PC-3 (cell line): ENCODE measurements at places on chromosomes 13 and 19. TPM values are rescaled to one million over a fixed set of nuclear protein-coding genes. Genes with fewer than 3 reads are reported as not detected.

Gene CNFN
- total RNA-seq = 4.1 and 4.5 TPM in 2 replicates

- no peak for DNase-seq
Observed at GRCh38 chr13:97133554-97133953, 88.6 kb upstream of the MBNL2 start.

Gene PDE4C
- 1.8 TPM in 1 of 2 replicates, not detected in the other for total RNA-seq

DNA sequence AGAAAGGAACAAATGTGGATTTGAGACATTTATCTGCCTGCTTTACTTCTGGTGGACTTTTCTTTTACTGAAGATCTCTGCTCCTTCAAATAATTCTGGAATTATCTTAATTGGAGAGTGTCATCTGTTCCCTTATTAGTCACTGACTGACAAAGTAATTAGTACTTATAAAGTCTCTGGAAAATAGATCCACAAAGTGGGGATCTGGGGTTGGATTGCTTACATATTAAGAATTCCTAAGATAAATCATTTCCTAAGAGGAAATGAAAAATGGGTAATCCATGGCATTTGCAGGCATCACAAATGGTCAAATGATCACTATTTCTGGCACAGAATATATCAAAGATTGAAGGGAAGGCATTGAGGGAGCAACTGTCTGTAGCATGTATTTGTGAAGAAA, 137.4 kb upstream of the SLITRK5 start:
- DNase-seq = no peak

DNA sequence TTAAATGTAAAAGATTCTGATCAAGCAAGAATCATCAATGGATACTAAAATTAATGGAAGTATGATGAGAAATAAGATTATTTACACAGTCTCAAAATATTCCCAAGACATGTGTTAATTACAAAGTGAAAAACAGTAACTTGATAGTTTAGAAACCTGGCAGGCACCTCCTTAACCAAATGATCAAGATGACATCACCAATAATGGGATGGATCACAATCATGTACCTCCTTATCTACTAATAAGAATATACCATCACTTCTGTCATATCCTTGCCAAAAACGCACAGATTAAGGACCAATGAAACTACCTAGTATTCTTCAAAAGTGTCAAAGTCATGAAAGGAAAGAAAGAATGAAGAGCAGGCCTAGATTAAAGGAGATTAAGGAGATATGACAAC, 30.0 kb downstream of the TSC22D1 start:
- DNase-seq = no peak

DNA sequence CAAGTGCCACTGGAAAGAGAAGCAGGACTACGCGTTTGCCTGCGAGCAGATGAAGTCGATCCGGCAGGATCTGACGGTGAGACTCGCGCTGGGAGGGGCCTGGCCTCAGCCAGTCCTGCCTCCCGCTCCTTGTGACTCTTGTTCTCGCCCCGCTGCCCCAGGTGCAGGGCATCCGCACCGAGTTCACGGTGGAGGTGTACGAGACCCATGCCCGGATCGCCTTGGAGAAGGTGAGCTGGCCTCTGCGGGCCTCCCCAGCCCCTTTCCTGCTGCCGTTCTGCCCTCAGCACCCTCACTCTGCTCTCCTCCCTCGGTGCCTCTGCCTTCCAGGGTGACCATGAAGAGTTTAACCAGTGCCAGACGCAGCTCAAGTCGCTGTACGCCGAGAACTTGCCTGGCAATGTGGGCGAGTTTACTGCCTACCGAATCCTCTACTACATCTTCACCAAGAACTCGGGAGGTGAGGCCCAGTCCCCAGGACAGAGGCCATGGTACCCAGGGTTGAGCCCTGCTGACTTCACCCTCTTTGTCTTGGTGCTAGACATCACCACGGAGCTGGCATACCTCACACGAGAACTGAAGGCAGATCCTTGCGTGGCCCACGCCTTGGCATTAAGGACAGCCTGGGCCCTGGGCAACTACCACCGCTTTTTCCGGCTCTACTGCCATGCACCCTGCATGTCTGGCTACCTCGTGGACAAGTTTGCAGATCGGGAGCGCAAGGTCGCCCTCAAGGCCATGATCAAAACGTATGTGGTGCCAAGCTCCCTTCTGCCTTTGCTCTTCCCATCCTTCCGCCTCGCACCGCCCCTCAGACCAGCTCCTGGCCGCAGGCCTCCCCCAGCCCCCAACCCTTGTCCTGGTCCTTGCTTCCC, 5.6 kb downstream of the LENG9 start:
- no peak for DNase-seq
